ENCODE measurements at places on chromosomes 1 and 21.

DNA sequence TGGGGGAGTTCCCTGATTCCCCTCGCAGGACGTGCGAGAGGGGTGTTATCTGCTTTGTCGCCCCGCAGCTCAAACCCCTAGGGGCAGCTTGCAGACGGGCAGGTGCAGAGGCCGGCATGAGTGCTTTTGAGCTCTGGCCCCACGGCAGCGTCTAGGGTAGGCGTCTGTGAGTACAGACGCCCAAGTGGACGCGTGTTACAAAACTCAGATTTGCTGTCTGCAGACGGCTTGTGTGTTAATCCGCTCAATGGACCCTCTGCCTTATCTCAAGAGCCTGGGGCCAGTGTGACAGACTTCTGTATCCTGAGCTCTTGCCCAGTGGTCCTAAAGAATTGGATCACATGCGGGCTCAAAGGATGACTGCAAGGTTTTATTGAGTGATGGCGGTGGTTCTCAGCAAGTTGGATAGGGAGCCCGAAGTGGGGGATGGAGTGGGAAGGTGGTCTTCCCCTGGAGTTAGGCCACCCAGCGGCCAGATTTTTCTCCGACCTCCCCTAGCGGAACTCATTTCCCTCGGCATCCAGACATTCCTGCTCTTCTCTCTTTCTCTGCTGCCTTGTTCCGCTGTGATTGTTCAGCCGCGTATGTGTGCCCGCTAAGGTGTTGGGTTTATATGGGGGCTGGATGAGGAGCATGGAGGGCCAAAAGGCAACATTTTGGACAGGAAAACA is 9.4 kb downstream of the CFHR4 start:
- no peak for DNase-seq

GRCh38 chr1:246417813-246418564 is 89.1 kb downstream of the SMYD3 start:
- no peak for DNase-seq

GRCh38 chr1:1914101-1914970 is 724 bp upstream of the CALML6 start:
- no peak for DNase-seq

DNA sequence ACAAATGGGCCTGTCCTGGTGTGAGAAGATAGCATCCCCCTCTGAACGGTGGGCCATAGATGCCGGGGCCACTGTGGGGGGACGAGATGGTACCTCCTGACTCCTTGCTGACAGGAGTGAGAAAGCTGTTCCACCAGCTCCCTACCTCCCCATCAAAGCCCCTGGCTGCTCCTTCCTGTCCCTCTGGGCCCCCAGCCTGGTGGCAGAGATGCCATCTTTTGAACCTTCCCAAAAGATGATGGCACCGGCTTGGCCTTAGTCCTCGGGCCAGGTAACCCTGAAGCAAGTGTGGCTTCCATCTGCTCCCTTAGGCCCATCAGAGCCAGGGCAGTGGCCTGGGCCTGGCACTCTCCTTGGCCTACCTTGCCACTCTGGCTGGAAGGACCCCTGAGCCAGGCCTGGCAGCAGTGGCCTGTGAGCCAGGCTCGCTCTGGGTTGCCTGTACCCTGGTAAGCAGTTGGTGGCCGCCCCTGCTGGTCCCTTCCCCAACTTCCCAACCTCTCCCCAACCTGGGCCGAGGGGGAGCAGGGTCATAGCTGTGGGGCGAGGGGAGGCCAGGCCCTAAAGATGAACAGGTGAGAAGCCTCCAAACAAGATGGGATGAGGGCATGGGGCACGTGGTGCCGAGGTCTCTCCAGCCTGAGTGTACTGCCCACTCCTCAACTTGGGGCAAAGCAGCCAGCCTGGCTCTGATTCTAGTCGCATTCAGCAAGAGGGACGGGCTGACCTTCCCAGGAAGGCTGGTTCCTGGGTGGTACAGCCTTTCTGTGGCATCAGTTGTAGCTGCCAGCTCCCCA is 34.7 kb downstream of the ZBTB17 start:
- DNase-seq, result no peak

DNA sequence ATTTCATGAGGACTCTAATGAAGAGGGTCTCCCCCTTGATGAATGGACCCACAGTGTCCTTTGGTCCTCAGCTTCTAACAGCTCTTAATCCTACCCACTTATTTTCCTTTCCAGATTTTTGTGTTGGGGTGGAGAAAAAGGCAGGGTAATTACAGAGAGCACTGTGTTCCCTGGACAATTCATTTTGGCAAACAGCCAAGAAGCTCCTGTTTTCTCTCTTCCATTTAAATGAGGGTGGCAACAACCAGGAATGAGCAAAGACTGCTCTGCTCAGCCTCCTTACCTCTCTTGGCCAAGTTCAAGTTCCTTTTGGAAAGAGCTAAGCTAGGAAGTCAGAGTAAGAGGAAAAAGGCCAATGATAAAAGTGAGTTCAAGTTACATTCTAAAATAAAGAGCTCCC is 11.9 kb downstream of the XKR8 start:
- no peak for DNase-seq

DNA sequence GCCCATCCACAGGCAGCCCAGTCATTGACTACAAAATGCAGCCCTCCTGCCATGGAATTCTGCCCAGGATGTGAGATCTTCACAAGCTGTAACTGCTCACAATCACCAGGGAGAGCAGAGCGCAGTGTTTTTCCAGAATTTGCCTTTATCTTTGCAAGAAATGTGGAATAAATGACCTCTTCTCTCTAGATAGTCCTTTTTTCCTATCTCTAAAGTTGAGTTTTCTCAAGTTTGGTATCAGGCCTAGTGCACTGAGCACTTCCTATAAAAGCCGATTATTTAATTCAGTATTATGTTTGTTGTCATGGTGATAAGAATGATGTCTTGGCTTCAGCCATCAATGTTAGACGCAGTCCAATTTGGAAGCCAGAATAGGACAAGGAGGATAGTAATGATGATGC is 246.9 kb upstream of the IRF2BP2 start:
- no peak for DNase-seq

- DNase-seq, result no peak
Measured at GRCh38 chr1:237891979-237892378, 1.3 kb upstream of the ZP4 start.

DNA sequence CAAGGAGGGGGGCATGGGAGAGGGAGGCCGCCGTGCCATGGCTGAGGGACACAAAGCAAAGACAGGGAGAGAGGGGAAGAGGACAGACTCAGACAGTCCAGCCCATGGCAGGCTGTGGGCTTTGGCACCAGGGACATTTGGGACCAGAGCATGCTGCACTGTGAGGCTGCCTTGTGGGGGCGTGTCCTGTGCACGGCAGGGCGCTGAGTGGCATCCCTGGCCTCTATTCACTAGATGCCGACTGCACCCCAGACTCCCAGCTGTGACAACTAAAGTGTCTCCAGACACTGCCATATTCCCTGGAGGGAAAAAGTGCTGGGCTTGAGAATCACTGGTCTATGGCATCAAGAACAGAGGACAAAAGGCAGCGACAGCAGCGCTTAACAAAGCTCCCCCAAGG is 18.6 kb upstream of the PRDM15 start:
- DNase-seq, result no peak

- DNase-seq, result no peak
Measured at GRCh38 chr1:48701445-48701844, 75.2 kb downstream of the BEND5 start.

DNA sequence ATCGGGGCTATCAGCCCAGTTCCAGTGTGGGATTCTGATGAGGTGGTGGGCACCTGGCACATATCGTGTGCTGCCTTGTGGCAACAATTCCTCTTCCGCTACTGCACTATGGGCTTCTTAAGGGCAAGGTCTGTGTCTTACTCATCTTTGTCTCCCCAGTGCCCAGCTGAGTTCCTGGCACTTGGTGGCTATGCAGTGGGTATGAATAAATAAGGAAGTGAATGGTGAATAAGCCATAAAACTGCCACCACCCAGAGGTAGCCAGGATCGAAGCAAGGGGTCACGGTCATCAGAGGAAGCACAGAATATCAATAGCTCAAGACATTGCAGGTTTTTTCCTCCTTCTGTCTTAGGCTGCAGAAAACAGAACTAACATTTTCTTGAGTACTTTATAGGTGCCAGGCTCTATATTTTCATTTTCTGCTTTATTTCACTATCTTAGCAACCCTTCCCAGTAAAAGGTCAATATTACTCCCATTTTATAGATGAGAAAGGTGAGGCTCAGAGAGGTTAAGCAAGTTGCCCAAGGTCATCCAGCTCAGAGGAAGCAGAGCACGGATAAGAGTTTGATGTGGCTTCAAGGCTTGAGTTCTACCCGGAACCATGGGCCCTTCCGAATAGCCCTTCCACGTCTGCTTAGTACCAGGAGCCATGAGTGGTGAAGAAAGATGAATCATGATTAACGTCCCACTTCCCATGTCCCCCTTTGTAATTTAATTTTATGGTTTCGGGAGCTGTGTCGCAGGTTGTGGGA is 10.2 kb downstream of the C1orf94 start:
- DNase-seq, result no peak

DNA sequence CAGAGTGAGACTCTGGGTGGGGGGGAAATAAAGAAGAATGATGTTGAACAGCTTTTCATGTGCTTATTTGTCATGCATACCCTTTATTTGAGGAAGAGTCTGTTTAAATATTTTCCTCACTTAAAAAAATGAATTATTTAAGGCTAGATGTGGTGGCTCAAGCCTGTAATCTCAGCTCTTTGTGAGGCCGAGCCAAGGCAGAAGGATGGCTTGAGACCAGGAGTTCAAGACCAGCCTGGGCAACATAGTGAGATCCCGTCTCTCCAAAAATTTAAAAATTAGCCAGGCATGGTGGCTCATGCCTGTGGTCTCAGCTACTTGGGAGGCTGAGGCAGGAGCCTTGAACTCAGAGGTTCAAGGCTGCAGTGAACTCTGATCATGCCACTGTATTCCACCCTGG is 25.4 kb downstream of the SLC30A1 start:
- DNase-seq, result no peak

DNA sequence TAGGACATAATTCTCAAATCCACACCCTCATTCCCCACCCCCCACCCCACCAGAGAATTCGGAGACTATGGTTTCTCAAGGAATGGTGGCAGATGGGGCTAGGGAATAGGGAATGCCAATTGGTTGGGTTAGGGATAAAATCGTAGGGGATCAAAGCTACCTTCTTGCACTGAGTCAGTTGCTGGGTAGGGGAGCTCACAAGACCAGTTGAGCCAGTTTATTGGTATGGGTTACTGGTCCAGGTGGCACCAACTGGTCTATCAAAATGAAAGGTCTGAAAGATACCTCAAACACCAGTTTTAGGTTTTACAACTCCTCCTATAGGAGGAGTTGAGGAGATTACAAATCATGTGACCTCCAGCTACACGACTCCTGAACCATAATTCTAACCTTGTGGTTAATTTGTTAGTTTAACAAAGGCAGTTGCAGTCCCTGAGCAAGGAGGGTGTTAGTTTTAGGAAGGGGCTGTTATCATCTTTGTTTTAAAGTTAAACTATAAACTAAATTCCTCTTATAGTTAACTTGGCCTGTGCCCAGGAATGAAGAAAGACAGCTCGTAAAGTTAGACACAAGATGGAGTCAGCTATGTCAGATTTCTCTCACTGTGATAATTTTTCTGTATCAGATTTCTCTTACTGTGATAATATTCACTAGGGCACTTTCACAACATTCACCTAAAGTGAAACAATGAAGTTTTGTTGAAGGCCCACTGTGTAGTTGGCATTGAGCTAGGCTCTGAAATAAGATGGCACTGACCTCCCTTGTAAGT is 2.5 kb downstream of the SHISAL2A start:
- no peak for DNase-seq
